ENCODE measurements at places on chromosomes 11 and 22.
A peak's percentile ranks its signal among the peaks of the same experiment; 100 is the strongest.

- no peak for DNase-seq
These were observed 2.0 kb downstream of the ATXN10 start for GRCh38 chr22:45673482-45674175.

DNA sequence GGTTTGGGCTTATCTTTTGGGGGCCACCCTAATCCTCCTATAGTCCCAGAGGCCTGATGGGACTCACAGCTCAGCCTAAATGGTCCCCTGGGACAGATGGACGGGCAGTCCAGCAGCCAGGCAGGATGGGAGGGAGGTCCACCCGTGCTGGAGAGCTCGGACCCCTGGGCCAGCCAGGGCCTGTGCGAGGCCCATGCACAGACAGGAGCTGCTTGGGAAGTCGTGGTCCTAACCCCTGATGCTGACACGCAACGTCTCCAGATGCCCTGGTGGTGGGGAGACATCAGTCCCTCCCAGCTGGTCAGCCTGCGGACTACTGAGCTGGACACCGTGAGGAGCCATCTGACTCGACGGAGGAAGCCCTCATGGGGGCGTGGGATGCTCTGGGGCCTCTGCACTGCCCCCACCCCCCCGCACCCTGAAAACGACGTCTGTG lies 31.2 kb upstream of the MUC5AC start:
- no peak for DNase-seq

GRCh38 chr11:26537341-26537740 lies 34.7 kb downstream of the MUC15 start:
- DNase-seq = no peak

DNA sequence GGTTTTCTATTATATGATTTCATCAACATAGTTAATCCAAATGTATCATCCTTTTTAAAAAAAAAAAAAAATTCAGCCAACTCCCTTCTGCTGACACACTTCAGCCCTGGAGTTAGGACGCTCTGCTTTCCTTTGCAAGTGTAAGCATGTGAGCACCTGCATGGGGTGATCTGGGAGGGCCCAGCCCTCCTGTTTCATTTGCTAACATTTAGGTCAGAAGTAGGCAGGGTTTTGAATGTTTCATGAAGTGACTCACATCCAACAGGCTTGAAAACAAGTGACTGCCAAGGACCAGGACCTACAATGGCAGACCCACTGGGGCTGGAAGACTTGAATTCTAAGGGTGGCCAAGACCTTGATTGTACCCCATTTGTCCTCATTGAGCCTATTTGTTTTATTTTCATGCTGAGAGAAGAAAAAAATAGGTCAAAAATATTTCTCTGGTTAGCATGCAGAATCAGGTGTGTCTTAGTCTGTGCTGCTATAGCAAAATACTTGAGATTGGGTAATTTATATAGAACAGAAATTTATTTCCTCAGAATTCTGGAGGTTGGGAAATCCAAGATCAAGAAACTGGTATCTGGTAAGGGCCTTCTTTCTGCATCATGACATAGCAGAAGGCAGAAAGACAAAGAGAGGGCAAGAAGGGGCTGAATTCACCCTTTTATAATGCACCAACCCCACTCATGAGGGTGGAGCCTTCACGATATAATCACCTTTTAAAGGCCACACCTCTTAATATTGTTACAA lies 137.6 kb downstream of the CD44 start:
- peak; percentile 51 for DNase-seq

- no peak for DNase-seq
These were observed 21.6 kb downstream of the LRRC55 start for GRCh38 chr11:57203359-57203758.

GRCh38 chr11:57456960-57457642 lies 3.2 kb upstream of the RTN4RL2 start:
- DNase-seq = peak; percentile 97

DNA sequence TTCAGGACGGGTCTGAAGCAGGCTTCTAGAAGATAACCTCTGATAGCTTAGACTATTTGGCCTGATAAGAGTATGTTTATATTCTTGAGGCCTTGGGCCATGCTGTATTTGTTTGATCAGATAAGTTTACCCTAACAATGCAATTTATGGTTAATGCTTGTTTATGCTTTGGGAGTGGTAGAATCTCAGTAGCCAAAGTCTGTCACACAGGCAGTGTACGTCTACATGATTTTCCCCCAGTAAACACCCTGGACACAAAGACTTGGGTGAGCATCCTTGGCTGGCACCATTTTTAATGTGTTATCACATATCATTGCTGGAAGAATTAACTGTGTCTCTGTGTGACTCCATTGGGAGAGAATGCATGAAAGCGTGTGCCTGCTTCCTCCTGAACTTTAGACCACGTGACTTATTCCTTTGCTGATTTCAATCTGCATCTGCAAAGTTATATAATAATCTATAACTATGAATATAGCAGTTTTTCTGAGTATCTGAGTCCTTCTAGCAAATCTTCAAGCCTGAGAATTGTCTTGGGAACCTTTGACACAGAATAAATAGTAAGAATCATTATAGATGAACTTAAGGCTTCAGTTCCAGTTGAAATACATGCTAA lies 172.4 kb downstream of the CASP12 start:
- no peak for DNase-seq
